ENCODE measurements at places on chromosomes 3 and 15. TPM values are rescaled to one million over a fixed set of nuclear protein-coding genes. Genes with fewer than 3 reads are reported as not detected.

DNA sequence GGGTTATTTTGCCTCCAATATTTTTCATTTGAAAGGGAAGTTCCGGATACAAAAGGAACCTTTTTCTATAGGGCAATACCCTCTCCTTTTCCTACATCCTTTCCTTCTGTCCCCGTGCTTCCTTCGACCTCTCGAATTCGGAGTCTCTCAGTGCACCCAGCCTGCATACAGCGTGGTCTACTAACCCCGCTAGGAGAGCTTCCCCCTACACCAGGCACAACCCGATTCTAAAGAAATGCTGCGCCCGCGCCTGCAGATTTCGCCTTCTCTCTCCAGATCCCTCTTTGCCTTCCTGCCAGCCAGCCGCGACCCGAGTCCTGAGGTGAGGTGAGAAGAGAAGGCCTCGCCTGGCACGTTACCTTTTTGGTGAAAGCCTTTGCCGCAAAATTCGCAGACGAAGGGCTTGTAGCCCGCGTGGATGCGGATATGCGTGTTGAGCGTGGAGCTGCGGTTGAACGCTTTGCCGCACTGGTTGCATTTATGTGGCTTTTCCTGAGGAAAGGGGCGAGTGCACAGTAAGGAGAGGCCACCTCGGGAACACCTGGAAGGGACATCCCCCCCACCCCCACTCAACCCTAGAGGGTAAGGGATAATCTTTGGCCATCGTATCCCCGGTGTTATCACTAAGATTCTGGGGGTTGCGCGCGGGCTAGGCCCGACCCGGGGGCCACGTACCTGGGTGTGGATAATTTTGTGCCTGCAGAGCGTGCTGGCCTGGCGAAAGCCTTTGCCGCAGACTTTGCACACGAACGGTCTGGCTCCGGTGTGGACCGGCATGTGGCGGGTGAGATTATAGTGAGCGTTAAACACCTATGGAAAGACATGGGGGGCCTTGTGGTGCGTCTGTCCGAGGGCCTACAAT lies 2.3 kb downstream of the FEZF2 start:
- no peak for DNase-seq
- peaks cover 100% of the 10 kb centered on the region for H3K27me3 ChIP-seq
- H3K36me3 ChIP-seq, result no peaks in the 10 kb centered on the region

DNA sequence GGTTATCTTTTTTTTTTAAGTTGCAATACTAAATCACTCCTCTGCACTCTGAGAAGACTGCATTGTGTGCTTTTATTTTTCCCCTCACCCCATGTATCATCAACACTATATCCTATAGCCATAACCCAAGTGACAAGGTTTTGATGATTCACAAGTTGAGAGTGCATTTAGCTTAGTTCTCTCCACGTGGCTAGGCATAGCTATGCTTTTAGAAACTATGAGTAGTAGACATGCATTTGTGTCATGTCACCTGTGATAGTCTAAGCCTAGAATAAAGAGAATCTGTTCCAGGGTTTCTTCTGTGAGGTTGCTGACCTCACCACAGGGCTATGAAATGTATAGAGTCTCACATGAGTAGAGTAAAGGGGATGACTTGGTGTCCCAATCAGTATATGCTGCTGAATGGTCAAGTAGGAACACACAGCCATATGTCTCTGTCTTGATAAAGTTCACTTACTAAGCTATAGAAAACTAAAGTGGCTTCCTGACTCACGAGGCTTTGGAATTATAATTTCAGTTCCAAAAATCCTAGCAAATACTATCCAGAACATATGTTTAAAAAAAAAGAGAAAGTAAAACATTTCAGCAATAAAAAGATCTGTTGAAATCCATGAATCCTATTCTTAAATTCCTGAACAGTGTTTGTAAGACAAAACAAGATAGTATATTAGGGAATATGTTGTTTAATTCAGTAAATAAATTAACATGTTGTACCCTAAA lies 206.3 kb downstream of the LSAMP start:
- H3K27ac ChIP-seq, result no peak overlapping the region
- no peaks in the 10 kb centered on the region for H3K36me3 ChIP-seq
- DNase-seq, result no peak

DNA sequence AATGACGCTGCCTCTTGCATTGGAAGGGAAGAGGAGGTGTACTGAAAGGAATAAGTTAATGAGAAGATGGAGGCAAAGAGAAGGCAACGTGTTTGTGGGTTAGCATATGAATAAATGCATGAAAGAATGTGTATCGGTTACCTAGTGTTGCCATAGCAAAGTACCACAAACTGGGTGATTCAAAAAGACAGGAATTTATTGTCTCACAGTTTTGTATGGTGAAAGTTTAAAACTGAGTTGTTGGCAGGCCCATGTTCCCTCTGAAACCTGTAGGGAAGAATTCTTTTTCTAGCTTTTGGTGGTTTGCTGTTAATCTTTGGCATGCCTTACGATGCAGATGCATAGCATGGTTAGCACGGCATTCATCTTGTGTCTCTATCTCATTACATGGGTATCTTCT lies 729.9 kb downstream of the MECOM start:
- H3K4me3 ChIP-seq, result no peak overlapping the region
- H3K27me3 ChIP-seq, result no peaks in the 10 kb centered on the region
- no peaks in the 10 kb centered on the region for H3K36me3 ChIP-seq
- no peak for DNase-seq
- H3K27ac ChIP-seq, result no peak overlapping the region

DNA sequence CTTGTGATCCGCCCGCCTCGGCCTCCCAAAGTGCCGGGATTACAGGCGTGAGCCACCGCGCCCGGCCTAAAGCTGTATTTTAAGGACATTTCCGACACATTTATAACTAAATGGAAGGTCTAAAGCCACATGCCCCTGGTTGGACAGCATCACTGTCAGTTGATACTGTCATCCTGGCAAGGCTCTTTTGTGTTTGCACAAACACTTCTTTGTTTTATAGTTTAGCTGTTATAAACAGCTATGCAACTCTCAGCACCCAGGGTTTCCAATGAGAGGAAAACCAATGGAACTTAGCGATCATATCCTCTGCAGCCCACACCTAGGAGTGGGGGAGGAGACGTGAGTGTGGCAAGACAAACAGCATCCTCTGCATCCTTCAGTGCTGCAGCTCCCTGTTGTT lies 19.7 kb downstream of the NIPA1 start:
- DNase-seq, result no peak
- no peak overlapping the region for H3K27ac ChIP-seq
- no peaks in the 10 kb centered on the region for H3K4me1 ChIP-seq
- H3K27me3 ChIP-seq, result no peaks in the 10 kb centered on the region
- no peaks in the 10 kb centered on the region for H3K36me3 ChIP-seq
- H3K4me3 ChIP-seq, result no peak overlapping the region

DNA sequence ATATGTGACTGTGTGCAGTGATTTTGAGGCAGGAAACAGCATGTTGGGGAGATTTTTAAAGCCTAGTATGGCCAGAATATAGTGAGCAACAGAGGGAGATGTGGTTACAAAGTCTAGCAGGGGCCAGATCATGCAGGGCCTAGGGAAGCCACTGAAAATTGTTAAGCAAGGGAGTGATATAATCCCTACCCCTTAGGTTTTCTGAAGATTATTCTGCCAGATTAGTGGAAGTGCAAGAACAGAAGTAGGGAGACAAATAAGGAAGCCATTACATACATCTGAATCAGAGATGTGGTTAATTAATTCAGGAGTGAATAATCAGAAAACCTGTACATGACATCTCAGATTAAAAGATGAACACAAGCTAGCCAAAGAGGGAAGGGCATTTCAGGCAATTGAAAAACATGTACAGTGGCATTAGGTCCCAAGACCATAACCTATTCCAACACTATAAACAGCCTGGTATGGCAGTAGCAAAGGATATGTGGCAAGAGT lies 54.8 kb downstream of the MSL2 start:
- no peak for DNase-seq
- no peaks in the 10 kb centered on the region for H3K27me3 ChIP-seq
- H3K4me3 ChIP-seq, result no peak overlapping the region
- H3K27ac ChIP-seq, result peak overlapping the region; percentile 36
- H3K4me1 ChIP-seq, result peaks cover 4% of the 10 kb centered on the region

Gene CCR2
- 0.41 TPM for total RNA-seq

Measured in psoas muscle (tissue), 8 donors.